ENCODE measurements at places on chromosomes 16 and 17.

DNA sequence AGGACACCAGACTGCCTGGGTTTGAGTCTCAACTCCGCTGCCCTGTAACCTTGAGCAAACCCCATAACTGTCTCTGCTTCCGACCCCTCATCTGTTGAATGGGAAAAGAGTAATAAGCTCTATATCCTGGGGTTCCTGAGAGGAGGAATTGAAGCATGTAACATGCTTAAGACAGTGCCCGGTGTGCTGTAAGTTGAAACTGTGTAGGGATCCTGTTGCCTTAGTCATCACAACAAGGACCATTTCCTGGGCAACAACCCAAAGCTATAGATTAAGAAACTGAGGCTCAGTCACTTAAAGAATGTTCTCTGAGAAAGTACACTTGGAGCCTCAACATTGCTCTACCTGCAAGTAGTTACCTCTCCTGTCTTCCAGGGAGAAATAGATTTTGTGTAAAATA, 23.0 kb downstream of the CDH13 start:
- no peak for DNase-seq

DNA sequence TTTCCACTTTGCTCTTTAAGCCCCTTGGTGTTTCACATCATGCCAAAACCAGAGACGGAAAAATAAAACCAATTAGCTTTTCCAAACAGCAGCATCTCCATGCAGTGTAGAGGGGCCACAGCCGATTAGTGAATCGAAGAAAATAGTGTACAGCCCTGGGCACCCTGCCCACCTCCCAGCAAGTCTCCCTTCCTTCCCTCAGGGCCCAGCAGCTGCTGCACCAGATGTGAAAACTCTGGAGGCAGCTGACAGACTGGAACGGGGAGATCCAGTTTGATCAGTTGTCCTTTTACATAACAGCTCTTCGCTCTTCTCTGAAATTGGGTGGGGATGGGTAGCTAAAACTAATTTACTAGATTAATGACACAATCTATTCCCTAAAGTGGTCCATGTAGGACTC, 19.3 kb downstream of the TMEM11 start:
- no peak for DNase-seq

DNA sequence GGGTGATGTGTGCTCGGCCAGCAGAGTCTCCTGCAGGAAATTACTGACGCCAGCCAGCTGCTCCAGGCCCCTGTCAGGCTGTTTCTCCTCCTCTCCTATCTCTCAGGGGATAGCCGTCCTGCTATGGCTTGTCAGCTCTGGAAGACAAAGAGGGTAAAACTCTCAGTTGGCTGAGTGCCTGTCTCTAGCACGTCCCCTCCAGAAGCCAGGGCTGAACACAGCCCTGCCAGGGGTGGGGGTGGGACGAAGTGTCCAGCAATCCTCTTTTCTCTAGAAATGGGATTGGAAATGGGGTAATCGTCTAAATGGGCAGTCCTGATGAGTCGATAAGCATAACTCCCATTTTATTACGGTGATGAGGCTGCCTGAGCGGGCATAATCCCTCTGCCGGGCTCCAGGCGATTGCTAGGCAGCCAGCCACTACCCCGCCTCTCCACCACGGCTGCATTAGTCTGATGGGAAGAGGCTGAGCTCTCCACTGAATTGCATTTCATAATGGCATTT, 89.1 kb upstream of the GNAO1 start:
- no peak for DNase-seq

DNA sequence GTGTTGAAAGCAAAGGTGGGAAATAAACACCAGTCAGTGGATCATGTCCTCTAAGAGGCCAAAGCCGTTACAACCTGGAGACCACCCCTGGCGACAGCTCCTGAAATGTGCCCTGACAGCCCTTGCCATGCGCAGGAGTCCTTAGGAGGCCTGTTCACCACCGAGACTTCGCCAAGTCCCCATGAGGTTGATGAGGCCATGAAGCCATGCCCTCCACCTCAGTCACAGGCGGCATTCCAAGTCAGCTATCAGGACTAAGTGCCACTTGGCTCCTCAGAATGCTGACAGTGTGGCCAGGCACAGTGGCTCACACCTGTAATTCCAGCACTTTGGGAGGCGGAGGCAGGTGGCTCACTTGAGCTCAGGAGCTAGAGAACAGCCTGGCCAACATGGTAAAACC, 27.1 kb downstream of the ADAM11 start:
- DNase-seq = no peak

- no peak for DNase-seq
Observed at GRCh38 chr17:83109793-83110645, 30.6 kb downstream of the METRNL start.

DNA sequence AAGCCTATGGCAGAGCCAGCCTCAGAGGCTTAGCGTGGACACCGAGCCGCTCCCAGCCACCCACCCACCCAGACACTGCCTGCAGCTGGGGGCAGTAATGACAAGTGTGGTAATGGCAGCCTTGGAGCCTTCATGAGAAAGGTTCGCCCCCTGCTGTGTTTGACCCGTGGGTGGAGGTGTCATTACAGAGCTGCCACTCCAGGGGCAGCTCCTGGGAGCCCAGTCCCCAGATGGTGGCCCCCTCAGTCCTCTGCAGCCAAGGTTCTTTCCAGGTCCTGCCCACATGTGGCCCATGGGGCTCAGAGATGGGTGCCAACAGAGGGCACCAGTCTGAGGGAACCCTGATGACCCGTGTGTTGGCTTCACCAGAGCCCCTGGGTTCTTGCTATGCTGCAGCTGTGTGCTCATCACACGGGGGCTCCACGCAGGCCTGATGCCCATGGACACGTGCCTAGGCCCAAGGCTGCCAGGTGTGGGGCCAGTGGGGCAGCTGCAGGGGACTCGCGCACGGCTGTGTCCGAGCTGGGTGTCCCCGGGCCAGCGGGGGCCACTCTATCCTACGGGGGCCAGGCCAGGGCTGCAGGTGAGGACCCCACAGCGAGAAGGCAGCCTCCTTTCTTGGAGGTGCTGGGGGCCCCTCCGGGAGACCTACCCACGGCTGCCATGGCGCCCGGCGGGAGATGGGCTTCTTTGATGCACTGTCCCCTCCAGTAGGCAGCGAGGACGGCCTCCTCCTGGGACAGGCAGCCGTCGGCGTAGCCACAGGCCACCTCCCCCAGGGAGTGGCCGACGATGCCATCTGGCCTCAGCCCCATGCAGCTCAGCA, 8.1 kb downstream of the FASN start:
- no peak for DNase-seq

DNA sequence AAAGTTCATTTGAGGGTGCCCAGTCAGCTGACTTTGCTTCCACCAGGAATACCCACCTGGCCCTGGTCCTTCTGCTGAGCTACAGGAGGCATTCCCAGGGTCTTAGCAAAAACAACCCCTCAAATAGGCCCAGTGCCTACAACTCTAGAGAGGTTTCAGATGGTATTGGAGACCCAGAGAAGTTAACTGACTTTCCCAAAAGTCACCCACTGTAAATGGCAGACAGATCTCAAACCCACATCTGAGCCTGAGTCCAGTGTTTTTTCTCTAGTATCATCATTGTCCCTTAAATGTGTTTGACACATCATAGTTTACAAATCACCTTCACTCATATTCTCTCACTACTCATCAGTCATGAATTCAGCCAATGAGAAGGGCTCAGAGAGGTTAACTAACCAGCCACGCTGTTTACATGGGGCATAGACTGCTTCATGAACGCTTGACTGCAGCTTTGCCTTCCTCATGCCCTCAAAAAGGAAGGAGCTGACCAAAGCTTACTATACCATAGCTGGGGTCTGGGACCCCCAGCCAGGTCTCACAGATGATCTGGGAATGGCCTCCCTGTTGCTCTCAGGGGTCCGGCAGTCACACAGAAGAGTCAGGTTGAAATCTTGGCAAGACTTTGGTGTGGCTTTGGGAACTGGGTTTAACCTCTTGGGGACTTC, 3.7 kb downstream of the PHOSPHO1 start:
- no peak for DNase-seq

GRCh38 chr16:53912155-53912554, 208.2 kb downstream of the FTO start:
- no peak for DNase-seq

DNA sequence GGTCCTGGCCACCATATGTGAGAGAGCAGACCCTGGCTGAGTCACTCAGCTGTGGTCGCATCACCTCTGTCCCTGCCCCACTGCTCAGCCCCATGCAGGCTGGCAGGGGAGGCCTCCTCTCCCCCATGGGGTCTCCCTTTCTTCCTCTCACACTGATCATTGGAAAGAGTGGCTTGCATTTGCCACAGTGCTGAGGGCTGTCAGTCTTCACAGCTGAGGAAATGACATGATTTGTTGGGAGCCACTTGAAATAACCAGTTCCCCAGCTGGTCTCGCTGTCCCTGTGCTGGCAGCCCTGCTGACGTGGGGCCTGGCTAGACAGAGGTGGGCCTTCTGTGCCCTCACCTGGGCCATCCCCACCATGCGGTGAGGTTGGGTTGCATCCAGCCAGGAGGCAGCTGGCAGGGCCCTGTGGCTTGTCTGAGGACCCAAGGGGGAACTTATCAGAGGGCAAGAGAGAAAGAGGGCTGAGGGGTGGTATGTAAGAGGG, 30.1 kb upstream of the MED9 start:
- DNase-seq = no peak

GRCh38 chr16:89031715-89032659, 55.0 kb upstream of the CBFA2T3 start:
- DNase-seq = peak; percentile 91

DNA sequence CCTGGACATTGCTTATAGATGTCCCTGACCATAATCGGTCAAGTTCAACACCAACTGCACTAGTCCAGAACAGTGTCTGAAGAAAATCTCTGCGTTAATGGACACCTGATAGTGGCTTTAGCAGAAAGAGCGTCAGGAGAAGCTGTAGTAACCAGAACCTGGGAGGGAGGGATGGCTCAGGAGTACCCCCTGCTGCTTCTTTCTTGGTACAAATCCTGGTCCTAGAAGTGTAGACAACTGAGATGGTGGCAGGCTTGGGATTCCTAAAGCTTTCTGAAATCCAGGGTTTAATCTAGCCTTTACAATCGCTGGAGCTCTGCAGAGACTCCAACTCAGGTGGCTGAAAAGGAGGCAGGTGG, 5.4 kb downstream of the MAP3K14 start:
- no peak for DNase-seq

DNA sequence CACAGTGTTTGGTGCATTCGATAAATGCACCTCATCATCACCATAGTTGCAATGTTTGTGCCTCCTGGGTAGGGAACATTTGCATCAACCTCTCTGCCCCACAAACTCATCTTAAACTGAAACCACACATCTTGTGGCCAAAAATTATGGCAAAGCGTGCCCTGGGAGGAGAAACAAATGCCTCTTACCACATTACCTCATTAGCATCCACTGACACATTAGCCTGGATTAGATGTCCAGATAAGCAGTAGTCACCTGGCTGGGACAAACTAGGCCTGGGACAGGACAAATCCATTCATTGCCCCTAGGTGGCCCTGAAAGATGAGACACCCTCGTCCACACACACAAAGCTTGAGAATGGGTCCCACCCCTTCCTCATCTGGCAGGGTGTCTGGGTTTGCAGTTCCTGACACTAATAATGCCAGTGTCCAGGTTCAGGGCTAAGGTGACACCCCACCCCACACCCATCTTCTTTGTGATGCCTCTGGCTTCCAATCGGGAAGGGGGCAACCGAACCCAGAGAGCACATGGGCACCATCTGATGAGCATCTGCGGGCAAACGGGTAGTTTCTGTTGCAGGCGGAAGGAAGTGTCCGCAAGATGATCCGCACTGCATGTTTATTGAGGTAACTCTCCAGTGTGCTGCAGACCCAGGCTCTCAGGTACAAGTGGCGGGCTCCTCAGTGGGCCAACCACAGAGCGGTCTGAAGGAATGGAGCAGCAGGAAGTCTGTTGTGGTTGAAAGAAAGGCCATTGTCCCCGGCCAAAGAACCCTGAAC, 8.6 kb downstream of the XYLT1 start:
- DNase-seq = no peak

DNA sequence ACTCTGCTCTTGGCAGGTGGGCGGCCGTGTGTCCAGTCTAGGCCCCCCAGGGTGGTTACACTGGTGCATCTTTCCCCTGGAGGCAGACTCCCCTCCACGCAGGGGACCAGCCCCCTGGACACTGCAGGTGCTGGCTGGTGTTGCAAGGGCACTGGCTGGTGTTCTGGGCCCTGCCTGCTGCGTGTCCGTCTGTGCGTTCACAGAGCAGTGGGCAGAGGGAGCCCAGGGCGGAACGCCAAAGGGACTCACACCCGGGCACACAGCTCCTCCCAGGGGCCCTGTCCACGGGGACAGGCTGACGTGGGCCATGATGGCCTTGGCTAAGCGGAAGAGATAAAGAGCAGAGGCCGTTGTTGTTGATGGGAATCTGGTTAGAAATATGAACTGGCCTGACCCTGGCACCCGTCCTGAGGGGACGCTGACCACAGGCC, 27.3 kb downstream of the ACSF3 start:
- no peak for DNase-seq

DNA sequence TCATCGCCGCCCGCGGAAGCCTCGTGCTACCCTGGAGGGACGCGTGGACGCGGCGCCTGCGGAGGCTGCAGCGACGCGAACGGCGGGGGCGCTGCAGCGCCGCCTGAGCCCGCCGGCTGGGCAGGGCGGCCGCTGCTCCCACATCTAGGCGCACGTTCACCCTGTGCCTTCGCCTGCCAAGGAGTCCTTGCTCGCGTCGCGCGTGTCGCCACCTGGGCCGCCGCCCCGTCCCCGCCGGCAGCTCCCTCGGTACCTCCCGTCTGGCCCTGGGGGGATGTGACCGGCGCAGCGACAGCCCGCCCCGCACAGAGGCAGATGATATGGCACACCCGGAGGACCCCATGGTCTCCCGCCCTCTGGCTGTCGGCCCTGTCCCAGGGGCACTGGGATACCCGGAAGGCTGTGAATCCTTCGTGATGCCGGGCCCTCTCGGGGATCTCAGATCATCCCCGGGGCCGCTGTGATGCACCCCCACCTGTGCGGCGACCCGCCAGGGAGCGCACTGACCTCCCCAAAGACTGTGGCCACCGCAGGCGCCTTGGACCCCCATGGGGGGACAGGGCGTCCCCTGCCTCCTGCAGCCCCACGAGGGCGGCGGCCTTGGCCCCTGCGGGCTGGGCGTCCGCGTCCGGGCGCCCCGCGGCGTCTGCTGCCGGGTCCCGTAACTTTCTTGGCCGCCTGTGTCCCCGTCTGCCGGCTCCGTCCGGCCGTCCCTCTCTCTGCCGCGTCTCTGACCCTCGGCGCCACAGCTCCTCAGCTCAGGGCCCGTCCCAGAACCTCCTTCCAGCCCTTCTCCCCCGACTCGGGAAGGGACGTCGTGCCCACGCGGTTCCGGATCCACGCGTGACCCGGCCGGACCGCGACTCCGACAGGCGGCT, 689 bp upstream of the TBC1D24 start:
- peak; percentile 40 for DNase-seq

DNA sequence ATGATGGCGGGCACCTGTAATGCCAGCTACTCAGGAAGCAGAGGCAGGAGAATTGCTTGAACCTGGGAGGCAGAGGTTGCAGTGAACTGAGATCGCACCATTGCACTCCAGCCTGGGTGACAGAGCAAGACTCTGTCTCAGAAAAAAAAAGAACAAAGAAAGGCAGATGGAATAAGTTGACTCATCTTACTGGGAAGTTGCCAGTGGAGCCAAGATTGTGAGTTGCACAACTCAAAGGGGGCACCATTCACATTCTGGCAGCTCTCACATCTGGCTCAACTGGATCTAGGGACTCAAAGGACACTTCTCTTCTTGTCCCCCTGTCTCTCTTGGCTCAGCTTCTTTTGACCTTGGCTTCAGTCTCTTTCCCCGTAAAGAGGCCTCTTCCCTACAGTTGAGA, 53.7 kb upstream of the ETV4 start:
- peak; percentile 26 for DNase-seq
